ENCODE measurements at places on chromosomes 1 and 21.

DNA sequence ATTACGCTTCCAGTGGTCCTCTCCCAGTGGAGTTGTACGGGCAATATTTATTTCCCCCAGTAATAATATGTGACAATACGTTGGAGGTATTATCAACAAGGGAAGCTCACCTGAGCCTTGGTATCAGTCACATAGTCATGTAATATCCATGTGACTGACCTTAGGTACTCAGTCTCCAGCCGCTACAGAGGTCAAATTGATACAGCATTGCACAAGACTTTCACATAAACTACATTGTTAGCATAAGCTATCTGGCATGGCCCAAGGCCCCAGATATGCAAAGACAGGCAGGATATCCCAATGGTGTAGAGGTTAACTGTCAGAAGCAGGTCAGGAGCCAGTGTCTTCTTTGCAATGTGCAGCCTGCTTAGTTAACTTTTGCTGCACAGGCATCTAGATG lies 15.3 kb upstream of the CHIT1 start:
- no peak for DNase-seq

GRCh38 chr1:244339073-244339692 lies 112.5 kb downstream of the ADSS2 start:
- no peak for DNase-seq

DNA sequence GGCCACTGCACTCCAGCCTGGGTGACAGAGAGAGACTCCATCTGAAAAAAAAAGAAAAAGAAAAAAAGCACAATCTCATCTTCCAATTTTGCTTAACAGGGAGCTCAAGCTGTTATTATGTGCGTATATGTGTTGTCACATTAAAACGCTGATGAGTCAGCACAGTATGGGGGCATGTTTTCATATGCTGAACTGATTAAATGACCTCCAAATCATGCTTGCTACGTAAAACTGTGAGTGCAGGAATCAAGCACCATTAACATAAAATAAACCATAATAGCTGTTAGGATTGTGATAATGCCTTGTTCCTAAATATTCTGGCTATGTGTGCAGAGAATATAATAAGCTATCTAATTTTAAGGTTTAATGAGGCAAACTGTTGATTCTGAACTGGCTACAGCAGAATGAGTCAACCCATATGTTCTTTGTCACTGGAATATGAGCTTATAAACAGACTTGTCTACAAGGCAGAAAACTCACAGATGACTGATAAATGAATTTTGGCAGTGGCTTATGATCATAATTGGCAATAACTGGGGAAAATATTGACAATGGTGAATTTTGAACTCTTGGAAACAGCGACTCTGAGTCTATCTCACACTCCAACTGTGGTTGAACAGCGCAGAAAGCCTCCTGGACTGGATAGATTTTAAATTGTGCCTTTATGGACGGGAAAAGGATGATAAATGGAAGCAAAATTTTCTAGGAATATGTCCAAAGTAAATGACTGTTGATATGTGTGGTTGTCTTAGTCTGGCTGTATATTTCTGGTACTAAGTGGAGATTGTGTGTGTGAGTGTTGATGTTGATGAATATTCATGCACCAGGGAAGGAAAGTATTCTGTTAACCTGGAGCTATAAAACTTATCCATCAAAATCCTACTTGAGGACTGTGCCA lies 75.5 kb downstream of the VCAM1 start:
- DNase-seq, result no peak

DNA sequence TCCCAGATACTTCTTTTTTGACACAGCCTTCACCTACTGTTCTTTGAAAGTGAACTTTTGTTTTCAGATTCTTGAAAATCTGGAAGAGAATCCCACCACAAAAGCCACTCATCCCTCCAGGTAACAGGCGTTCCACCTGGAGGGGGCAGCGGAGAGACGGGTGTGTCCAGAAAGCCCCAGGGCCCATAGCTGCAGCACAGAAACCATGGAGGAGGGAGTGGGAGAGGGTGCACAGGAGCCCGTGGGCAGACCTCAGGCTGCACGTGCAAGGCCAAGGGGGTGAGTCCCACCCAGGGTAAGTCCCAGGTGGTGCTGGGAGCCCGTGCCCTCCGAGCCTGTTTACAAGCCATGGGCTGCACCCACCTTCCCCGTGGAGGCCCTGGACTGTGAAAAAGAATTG lies 86.5 kb downstream of the PSMG1 start:
- DNase-seq, result no peak

GRCh38 chr1:34369701-34370455 lies 193.2 kb downstream of the C1orf94 start:
- no peak for DNase-seq

DNA sequence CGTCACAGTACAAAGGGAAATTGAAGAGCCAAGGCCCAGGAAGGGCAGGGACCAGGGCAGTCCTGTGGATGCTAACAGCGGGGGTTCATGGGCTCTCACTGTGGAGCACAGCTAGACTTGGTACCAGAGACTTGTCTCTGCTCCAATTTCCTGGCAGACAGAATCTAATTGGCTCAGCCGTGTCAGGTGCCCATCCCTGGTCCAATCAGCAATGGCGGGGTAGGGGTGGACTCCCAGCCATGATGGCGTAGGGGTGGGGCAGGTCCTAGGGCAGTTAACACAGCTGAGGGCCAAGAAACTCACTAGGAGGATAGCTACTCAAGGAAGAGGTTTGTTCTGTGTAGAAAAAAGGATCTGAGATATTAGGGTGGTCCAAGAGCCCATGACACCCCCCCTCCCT lies 39.9 kb upstream of the TENT5B start:
- no peak for DNase-seq

- DNase-seq, result no peak
Measured at GRCh38 chr1:91129017-91129416, 107.2 kb upstream of the ZNF644 start.

- DNase-seq, result no peak
Measured at GRCh38 chr1:28370239-28371009, 884 bp downstream of the PHACTR4 start.

DNA sequence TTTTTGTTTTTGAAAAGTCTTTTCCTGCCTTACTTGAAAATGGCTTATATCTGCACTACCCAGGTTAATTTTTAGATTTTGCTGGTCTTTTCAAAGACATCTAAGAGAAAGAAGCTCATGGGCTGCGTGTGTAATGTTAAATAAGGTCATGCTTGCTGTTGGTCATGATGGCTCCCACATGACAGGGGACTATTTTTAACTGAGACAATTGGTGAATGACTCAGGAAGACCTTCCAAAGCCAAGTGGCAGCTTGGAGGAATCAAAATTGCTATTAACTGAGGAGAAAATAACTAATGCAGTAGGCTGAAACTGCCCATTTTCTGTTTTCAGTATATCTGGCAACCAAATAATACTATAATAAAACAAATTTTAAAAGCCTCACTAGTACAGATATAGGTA lies 117.1 kb upstream of the SPAG17 start:
- DNase-seq, result no peak

GRCh38 chr1:17831597-17831996 lies 76.5 kb downstream of the ACTL8 start:
- no peak for DNase-seq

DNA sequence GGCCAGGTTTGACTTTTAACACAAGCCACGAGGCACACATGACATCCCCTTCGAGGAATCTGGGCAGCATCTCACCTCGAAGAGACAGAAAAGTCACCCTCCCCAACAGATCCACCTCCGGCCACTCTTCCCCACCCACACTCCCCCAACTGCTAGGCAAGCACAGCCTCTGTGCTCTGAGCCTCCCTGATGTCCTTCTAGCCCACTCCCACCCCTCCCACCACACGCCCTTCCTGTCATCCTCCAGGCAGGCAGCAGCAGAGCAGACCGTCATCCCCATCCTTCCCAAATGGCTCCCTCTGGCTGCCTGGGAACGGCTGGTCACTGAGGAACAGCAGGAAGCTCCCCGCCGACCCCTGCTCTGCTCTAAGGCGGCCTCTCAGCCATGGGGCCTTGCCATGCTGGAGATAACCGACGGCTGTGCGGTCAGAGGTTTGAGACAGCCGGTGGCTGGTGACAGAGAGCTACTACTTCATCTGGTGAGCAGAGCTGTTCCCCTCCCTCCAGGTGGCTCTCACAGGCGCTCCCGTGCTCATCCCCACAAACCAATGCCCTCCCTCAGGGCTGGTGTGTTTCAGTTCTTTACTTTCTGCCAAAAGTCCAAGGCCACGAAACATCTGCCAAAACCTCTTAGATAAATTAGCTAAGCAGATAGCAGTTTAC lies 25.6 kb downstream of the NPHP4 start:
- DNase-seq, result no peak

Data from hypothalamus (tissue), 51 donors.